ENCODE measurements at places on chromosomes 6 and 20.

DNA sequence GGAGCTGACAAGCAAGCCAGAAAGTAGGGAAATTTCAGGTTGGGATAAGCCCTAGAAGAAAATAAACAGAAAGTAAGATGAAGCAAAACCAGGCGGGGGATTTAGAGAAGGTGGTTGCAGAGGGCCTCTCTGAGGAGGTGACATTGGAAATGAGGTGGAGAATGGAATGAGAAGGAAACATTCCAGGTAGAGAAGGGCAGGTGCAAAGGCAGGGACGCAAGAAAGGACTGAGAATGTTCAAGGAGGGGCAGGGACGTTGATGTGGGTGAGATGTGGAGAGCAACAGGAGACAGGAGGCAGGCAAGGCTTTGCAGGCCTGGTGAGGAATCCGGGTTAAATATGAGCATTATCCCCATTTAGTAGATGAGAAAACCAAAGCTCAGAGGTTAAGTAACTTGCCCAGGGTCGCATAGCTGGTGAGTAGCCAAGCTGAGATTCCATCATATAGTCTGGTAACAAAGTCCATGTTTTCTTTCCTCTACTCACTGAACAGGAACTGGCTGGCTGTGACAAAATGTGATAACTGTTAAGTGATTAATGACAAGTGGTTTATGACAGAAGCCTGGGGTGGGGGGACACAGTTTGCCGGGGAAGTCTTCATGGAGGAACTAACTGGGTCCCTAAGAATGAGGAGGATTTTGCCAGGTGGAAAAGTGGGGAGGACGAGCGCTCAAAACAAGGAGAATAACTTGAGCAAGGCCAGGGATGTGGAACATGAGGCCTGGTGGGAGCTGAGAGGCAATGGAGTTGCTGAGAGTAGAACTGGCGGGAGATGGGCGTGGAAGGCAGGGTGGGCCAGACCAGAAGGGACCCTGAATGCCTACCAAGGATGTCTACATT, 32.6 kb downstream of the MRPL14 start:
- no peak for DNase-seq

- DNase-seq: peak; percentile 43
Observed at GRCh38 chr20:36199345-36200257, 36.7 kb upstream of the AAR2 start.

GRCh38 chr6:11645016-11645415, 107.5 kb downstream of the TMEM170B start:
- no peak for DNase-seq

- DNase-seq: no peak
Observed at GRCh38 chr6:215335-216034, 76.8 kb upstream of the DUSP22 start.

DNA sequence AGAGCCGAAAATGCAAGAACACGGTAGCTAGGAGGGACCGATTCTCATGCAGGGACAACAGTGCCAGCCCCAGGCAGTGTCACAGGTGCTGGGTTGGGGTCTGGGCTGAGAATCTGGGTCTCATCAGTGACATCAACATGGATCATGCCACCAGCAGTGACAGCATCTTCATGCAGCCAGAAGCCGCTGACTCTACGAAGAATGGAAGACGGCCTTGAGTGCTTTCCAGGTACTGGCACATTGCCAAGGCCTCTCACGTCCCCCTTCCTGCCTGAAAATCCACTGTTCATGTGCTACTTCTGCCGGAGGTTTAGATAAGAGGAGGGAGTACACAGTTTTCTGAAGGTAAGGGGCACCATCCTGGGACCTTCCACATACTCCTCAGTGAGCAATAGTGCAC, 141.1 kb upstream of the FOXQ1 start:
- DNase-seq: no peak

DNA sequence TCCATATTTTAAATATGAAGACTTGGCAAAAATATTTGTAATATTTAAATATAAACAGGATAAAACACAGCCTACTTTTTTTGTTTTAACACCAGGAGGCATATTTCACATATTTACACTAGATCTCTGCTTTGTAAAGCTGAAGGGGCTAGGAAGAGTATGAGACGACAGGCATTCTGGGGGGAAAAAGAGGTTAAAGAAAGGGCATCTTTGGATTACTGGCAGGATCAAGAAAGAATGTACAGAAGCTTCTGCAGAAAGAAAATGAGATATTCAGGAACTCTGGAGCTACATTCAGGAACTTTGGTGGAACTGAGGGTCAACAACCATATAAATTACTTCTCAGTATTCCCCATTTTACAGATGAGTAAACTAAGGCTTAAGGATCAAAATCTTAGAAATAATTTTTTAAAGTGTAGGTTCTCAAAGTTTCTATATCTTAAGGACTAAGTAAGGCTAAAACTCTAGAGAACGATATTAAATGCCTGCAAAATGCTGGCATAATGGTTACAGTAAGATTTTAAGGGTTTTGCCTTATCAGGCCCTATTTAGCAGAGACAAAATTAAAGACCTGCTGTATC, 156.5 kb downstream of the CDK19 start:
- no peak for DNase-seq

DNA sequence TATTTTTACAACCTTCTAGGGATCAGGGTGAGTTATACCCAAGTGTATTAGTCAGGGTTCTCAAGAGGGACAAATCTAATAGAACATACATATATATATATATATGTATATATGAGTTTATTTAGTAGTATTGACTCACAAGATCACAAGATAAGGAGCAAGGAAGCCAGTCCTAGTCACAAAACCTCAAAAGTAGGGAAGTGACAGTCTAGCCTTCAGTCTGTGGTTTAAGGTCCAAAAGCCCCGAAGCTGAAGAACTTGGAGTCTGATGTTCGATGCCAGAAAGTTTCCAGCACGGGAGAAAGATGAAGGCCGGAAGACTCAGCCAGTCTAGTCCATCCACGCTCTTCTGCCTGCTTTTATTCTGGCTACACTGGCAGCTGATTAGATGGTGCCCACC, 632.7 kb upstream of the AGPAT4 start:
- DNase-seq: no peak

DNA sequence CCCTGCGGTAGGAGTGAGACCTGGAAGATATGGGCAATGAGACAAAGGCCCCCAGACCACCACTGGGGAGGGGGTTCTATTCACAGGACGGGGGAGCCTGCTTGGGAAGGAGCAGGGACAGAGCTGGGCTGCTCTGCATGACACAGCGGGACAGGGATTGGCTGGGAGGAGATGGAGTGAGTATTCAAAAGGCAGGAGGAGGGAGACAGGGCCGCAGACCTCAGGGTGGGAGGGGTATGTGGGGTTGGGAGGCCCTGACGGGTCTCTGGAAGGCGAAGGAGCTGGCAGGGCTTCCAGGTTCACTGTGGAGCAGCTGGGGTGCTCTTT, 60.8 kb upstream of the RPS6KA2 start:
- no peak for DNase-seq

GRCh38 chr6:156589281-156589680, 187.9 kb upstream of the ARID1B start:
- DNase-seq: no peak

DNA sequence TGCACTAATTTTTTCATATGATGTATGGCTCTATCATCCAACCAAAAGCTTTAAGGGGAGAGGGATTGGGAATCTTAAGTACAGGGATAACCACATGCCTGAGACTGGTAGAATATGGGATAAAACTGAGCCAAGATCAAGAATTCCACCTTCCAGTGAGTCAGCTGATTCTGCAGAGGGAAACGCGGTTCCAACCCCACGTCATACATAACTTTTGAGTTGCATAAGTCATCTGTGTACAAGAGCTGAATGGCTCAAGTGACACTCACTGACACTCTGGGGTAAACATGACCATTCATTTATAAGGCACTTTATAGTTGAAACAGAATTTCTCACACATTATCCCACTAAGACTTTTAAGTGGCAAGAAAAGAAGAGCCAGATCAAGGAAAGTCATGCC, 16.4 kb downstream of the TRIM27 start:
- no peak for DNase-seq

DNA sequence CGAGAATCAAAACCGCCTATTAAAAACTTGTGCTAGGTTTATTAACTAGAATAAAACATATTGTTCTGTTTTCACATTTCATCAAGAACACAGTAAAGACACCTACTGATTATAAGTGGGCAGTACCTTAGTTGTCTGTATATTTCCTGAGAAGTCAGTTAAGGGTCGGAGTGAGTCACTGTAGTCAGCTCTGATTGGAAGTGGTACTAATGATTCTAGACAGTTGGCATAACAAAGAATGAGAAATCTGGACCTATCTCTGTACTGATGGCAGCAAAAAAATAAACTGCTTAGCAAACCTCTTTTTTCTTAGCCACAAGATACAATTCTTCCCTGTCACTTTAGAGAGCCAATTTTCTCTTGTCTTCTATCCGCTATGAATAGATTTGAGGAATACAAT, 387.3 kb upstream of the ADGRB3 start:
- no peak for DNase-seq

DNA sequence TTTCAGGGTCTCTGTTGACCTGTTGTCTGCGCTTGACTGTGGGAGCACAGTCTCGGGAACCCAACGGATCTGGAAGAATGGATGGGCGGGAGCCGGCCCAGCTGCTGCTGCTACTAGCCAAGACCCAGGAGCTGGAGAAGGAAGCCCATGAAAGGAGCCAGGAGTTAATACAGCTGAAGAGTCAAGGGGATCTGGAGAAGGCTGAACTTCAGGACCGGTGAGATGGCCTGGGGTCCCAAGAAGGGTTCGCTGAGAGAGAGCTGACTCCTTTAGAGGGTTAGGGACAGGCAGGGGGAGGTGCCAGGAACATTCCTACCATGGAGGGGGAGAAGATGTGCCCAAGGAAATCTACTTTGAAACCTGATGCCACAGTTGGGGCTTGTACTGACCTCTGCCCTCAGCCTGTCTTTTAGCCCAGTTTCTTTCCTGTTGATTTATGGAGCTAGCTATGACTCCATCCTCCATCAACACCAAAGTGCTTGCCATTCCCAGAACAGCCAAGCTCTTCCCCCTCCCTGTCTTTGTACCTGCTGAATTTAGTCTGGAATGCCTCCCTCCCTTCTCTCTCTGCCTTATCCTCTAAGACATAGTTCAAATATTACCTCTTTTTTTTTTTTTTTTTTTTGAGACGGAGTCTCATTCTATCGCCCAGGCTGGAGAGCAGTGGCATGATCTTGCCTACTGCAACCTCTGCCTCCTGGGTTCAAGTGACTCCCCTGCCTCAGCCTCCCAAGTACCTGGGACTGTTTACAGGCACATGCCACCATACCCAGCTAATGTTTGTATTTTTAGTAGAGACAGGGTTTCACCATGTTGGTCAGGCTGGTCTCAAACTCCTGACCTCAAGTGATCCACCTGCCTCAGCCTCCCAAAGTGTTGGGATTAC, 12.2 kb downstream of the CEP250 start:
- no peak for DNase-seq

- DNase-seq: no peak
Observed at GRCh38 chr6:121857551-121857950, 422.1 kb downstream of the GJA1 start.

- no peak for DNase-seq
Observed at GRCh38 chr20:47921408-47921807, 136.1 kb upstream of the SULF2 start.

- DNase-seq: no peak
Observed at GRCh38 chr6:90569223-90569622, 17.6 kb downstream of the MAP3K7 start.

GRCh38 chr6:151285122-151285521, 45.4 kb downstream of the AKAP12 start:
- no peak for DNase-seq

GRCh38 chr6:90090866-90091265, 196.6 kb downstream of the GJA10 start:
- DNase-seq: no peak

- DNase-seq: no peak
Observed at GRCh38 chr6:138533667-138534066, 34.4 kb upstream of the NHSL1 start.

DNA sequence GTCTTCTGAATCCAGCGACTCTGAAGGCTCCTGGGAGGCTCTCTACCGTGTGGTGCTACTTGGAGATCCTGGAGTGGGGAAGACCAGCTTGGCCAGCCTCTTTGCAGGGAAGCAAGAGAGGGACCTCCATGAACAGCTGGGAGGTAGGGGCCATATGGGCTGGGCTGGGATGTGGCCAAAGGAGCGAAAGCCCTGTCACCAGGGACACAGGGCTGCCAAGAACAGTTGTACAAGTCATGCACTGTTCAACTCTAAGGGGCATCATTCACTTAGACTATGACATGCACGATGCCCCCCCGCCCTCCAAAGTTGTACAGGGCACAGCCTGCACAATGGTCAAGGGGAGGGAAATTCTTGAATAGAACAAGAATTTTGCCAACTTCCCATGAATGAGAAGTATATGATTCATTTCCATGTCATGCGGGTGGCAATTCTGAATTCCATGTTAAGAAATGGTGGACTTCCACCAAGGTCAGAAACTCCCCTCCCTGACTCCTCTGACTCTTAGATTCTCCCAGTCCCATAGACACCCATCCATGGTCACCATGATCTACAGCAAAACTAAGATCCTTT, 1.6 kb downstream of the REM1 start:
- DNase-seq: no peak

- DNase-seq: no peak
Observed at GRCh38 chr20:24743641-24744040, 205.4 kb upstream of the CST7 start.

DNA sequence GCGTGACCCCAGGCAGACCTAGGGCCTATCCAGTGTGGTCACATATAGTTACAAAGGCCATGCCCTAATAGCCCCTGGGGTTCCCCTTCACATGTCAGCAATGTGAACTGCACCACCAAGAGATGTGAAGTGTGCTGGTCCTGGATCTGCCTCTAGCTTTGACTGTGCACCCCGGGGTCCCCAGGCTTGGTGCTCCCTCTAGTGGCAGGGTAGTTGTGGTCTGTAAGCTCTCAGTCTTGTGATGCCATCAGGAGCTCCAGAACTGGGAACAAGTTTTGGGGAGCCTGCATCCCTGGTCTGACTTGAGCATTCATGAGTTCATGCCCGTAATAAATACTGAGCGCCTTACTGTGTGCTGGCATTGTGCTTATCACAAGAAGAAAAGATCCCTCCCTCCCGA, 143.4 kb downstream of the DHX35 start:
- no peak for DNase-seq

DNA sequence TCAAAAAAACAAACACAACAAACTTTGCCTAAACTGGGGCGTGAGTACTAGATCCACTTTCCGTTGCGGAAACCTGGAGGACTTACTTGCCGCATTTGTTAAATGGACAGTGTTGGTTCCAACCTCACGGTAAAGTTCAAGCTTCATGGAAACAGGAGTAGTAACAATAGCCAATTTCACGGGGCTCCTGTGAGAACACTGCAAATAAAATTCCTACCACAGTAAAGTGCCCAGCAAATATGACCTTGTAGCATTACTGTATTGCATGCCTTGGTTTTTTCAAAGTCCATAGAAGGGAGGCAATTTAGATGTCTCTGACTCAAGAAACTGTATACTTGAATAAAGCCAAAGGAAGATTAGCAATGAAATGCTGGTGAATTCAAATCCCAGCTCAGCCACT, 3.6 kb upstream of the CYP24A1 start:
- no peak for DNase-seq

DNA sequence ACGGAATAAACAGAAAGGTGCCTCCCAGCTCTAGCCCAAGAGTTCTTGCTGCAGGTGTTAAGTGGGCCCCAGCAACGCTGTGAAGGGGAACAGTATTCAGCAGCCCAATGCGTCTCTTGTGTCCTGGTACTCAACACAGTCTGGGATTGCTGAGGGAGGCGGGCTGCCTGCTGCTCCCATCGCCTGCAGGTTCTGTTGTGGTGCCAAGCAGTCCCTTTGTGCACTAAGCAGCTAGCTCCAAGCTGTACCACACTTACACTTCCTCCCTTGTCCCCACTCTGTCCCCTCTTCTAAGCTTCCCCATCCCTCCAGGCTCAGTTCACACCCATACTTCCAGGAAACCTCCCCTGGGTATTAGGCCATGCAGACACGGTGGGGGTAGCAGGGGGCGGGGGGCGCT, 92.7 kb downstream of the AGPAT4 start:
- DNase-seq: peak; percentile 27

GRCh38 chr6:164749221-164750064, 560.0 kb downstream of the C6orf118 start:
- peak; percentile 29 for DNase-seq

Measured in anterior cingulate cortex (tissue), 58 donors.